ENCODE measurements at places on chromosomes 11 and 22.
A peak's percentile ranks its signal among the peaks of the same experiment; 100 is the strongest.

DNA sequence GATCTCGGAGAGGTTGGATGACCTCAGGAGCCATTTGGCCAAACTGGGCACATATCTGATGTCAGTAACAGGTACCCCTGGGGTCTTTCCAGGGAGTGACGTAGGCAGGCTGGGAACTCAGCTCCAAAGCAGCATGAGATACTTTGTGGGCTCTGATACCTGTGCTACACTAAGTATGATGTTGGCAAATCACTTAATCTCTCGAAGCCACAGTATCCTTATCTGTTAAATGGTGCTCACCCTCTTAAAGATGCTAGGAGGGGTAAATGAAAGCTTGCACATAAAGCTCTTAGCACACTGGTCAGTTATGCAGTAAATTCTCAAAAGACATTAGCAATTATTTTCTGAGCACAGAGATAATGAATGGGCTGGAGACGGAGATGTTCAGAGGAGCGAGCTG is 17.1 kb upstream of the DGKZ start:
- no peak for DNase-seq

GRCh38 chr11:72471005-72471898 is 36.9 kb upstream of the CLPB start:
- DNase-seq, result peak; percentile 53

DNA sequence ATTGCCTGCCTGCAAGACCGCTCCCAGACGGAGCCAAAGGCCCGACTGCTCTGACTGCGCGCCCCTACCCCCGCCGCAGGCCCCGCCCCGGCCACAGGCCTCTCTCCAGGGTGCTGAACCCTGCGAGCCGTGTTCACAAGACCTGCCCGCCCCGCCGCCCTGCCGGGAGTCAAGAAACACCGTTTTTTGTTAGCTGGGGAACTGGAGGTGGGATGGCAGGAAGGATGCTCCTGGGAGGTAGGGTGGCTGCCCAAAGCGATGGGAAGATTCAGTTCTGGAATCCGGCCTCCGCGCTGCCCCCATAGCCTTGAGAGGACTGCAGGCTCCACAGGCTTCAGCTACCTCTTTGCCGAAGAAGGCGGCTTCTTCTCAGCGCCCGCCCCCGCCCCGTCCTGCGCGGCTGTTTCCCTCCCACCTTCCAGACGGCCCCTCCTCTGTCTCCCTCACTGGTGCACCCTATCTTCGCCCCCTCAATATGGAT is 2.7 kb upstream of the PDE2A start:
- peak; percentile 77 for DNase-seq

DNA sequence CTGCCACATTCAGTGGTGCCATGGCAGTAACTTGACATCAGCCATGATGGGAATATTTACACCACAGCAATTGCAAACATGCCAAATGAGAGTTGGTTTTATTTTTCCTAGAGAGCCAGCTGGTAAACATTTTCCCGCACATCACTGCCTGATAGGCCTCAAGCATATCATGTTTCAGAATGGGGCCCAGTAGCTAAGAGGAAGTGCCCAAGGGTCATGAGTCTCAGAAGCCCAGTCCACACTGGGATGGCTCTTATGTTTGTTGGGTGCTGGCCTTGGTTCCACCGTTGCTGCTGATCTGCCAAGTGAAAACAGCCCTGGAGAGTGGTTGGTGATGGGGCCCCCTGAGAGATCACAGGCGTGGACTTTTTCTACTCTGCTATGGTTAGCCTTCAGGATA is 64.3 kb upstream of the NAV2 start:
- no peak for DNase-seq

DNA sequence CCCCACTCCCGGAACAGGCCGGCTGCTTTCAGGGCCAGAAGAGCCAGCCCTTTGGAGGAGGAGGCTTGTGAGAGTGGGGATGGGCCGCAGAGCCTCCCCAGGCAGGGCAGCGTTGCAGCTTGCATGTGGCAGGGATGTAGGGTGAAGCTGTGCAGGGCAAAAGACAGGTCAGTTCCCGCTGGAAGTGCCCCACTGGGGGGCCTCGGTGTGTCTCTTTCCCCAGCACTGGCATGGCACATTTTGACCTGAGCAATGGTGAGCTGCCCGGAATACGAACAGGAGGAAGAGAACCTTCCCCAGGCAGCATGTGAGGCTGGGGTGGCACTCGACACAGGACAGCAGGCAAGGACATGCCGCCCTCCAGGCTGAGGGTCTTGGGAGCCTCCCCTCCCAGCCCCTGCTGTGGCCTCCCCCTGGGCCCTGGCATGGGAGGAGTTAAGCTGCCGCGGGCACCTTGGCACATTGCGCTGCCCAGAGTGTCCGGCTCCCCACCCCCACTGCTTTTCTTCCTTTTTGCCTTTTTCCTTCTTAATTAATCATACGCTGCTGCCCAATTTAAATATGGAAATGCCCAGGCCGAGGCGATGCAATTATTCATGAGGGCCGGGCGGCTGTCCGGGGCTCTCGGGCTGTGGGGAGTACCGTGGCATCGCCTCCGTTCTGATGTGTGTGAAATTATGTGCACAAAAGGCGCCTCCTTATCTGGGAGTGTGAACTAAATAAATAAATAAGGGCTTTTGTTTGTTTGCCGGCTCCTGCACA is 76.0 kb upstream of the WNT7B start:
- peak; percentile 43 for DNase-seq

DNA sequence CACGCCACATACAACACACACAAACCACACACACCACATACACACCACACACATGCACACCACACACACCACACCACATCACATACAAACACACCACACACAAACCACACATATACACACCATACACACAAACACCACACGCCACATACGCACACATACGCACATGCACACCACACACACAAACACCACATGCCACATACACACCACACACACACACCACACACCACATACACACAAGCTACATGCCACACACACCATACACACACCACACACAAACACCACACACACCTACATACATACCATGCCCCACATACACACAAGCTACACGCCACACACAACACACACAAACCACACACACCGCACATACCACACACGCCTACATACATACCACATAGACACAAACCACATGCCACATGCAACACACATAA is 15.7 kb upstream of the TH start:
- no peak for DNase-seq

DNA sequence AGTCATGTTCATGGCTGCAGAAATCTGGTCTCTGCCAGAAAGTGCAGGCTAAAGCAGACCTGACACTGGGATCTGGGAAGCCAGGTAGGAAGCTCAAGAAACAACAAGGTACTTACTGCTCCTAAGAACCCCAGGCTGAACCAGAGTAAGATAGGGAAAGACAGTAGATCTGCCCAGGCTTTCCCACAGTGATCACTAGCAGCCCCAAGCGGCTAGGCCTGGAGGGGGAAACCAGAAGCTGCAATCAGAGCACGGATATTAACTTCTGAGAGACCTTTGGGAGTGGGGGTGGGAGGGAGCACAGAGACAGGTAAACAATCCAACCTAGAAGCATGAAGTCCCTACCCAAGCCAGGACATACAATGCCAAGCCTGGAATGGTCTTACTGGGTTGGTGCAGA is 135.2 kb upstream of the C11orf58 start:
- no peak for DNase-seq

- no peak for DNase-seq
Measured at GRCh38 chr11:20600551-20600950, 1.1 kb downstream of the SLC6A5 start.

DNA sequence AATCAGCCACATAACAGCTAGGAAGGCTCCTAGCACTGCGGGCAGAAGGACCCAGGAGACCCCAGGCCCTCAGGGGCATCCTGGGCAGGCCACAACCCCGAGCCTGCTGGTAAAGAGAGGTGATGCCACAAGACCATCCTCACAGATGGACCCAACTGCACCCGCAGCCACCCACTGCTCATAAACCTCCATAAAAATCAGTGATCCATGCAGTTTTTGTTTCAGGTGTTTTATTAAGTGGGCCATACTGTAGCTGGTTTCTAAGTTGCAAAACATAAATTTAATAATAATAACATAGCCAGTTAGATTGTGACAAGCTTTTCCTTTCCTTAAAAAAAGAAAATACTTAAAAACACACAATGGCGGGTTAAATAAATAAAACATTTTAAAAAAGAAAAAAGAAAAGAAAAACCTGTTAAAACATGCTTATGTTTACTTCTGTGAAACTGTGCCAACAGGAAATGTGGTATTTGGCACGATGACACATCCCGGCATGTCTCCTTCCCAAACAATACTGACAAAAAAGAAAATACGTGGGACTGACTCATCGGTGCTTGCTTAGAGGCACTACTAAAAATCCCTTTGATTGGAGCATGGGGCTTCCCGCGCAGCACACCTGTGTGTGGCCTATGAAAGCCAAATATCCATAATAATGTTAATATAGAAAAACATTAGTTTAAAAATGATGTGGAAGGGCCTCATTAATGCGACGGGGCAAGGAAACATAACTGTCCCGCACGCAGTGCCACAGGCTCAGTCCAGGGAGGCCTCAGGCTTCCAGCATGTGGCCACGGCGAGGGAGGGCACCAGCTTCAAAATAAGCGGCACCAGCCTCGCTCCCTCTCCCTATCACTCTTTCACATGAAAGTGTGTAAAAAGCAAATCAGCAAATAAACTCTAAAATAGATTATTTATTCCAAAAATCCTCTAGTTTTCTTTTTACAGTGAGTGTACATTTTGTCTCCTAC is 47.5 kb upstream of the SCUBE2 start:
- DNase-seq, result peak; percentile 16

- no peak for DNase-seq
Measured at GRCh38 chr11:75069473-75069872, 27.2 kb downstream of the OR2AT4 start.

DNA sequence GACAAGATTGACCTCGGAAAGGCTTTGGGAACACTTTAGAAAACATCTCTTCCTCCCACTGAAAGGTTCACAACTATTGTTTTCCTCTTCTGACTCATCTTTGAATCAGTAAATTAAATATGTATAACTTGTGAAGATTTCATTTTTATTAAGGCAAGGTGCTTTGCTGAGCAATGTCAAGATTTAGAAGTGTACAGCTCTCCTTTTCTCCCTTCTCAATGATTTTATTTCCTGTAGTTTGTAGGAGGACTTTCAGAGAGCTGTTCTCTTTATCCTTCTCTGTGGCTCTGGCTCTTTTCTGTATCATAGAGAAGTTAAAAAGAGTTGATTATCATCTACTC is 594.2 kb downstream of the METTL15 start:
- DNase-seq, result no peak

- DNase-seq, result no peak
Measured at GRCh38 chr11:117562136-117562535, 234.5 kb downstream of the CEP164 start.

- no peak for DNase-seq
Measured at GRCh38 chr11:43341159-43341558, 17.6 kb upstream of the TTC17 start.

DNA sequence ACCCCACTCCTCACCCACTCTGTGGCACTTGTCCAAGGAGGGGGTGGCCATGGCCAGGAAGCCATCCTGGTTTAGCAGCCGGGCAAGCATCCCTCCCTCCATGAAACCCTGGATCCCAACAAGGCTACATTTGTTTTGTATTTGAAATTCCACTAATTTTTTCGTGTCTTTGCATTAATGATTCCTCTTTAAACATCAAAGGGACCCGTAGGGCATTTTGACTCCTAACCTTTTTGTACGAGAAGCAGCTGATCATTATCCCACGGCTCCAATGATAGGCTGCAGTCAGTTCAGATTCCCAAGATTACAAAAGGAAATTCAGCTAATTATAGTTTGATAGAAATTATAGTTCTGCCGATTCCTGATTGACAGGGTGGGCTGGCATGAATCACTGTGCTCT is 10.7 kb downstream of the MYEOV start:
- no peak for DNase-seq

DNA sequence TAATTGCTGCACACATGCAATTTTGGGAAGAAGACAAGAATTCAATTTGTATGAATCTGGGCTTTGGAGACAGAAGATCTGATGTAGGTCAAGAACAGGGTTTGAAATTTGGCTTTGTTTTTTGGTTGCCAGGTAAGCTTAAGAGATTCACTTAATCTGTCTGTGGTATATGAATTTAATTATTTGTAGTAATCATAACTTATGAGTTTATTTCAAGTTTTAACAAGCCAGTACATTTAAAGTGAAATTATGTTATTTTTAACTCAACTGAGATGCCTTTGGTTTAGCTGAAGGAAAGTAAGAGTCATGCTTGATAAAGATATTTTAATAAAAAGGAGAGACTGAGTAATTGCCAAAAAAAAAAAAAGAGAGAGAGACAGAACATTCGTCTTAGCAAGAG is 384.1 kb downstream of the LUZP2 start:
- no peak for DNase-seq

- DNase-seq, result no peak
Measured at GRCh38 chr11:110728476-110728875, 16.2 kb upstream of the ARHGAP20 start.

- peak; percentile 76 for DNase-seq
Measured at GRCh38 chr11:66568124-66568916, at the start of gene CTSF. Gene CTSF, minus strand, starts transcription at chr11:66568606. Its CDS starts 120 bp downstream, at chr11:66568486.

- DNase-seq, result no peak
Measured at GRCh38 chr11:71062199-71062598, 190.2 kb downstream of the SHANK2 start.

- DNase-seq, result no peak
Measured at GRCh38 chr11:18191376-18191775, 18.7 kb downstream of the MRGPRX4 start.

- no peak for DNase-seq
Measured at GRCh38 chr11:35064114-35064800, 74.7 kb upstream of the CD44 start.

GRCh38 chr11:68528630-68529029 is 68.1 kb downstream of the PPP6R3 start:
- DNase-seq, result no peak

- no peak for DNase-seq
Measured at GRCh38 chr11:4560467-4560866, 15.5 kb downstream of the OR52M1 start.

DNA sequence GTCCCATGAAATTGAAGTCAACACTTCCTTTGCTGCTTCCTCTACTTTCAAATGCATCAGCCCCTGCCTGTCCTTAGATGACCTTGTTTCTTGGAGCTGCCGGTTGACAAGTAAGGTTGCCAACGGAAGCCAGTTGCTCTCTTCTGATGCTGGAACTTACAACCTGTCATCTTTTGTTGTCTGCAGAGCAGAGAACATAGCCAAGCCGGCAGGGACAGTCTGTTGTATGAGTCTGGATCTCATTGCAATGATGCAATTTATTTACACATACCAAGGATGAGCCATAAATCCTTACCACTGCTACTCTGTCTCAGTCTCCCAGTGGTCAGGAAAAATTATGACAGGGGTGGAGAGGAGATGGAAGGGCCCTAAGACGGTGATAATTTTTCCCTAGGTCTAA is 151.4 kb downstream of the BLID start:
- DNase-seq, result no peak

GRCh38 chr22:24190159-24190540 is 8.9 kb downstream of the SUSD2 start:
- DNase-seq, result no peak

GRCh38 chr11:43508511-43508918 is 149.8 kb downstream of the TTC17 start:
- no peak for DNase-seq

GRCh38 chr11:43367382-43368178 is 8.9 kb downstream of the TTC17 start:
- no peak for DNase-seq

- no peak for DNase-seq
Measured at GRCh38 chr11:118401880-118402590, 629 bp downstream of the ATP5MG start.

Data from stimulated activated CD4-positive, alpha-beta T cell treated with anti-CD3 and anti-CD28 coated beads, Interleukin-2, amount 100 ng/mL, for 24 hours (primary cell).